ENCODE measurements at places on chromosomes 7 and 10.

DNA sequence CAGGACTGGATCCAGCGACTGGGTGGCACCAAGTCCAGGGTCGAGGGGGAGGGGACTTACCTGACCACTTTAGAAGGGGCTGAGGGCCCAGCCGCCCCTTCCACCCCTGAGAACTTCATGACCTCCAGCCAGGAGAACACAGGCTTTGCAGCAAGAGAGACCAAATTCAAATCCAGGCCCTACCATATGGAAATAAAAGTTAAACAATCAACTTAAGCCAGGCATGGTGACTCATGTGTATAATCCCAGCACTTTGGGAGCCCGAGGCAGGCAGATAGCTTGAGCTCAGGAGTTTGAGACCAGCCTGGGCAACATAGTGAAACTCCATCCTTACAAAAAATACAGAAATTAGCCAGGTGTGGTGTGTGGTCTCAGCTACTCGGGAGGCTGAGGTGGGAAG is 61.9 kb downstream of the COL13A1 start:
- DNase-seq = no peak

- no peak for DNase-seq
These were observed 151.3 kb downstream of the REEP3 start for GRCh38 chr10:63672491-63672890.

DNA sequence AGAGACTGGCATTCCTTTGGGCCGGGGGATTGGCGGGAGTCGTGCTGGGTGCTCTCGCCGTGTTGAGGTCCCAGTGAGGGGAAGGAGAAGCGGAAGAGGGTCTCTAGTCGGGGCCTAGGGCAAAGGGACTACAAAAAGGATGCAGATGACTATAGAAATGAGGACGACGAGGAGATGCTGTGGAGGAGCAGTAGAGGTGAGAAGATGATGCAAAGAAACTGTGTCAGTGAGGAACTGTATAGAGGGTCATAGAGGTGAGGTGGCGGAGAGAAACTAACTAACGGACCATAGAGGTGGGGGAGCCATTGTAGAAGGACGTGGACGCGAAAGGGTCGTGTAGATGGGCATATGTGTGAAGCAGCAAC is 324 bp downstream of the TWNK start:
- no peak for DNase-seq

GRCh38 chr7:154620141-154620755 is 382.7 kb downstream of the PAXIP1 start:
- DNase-seq = no peak

DNA sequence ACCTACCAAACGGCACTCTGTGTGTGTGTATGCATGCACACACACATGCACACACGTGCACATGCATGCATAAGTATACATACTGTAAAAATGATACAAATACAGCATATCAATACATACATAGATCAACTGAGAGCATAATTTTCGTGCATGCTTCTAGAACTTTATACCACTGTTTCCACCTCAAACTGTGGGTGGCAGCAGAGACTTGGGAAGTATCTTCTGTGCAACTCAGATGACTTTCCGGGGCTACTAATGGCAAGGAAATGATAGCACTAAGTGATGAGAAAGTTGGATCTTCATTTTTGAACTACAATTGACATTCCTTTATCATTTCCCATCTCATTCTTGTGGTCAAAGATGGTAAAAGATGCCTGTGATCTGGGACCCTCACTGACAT is 570.7 kb downstream of the REEP3 start:
- no peak for DNase-seq

- DNase-seq = no peak
These were observed 405.9 kb downstream of the ADRA2A start for GRCh38 chr10:111482621-111483216.

GRCh38 chr7:124761164-124761715 is 4.4 kb downstream of the GPR37 start:
- no peak for DNase-seq

DNA sequence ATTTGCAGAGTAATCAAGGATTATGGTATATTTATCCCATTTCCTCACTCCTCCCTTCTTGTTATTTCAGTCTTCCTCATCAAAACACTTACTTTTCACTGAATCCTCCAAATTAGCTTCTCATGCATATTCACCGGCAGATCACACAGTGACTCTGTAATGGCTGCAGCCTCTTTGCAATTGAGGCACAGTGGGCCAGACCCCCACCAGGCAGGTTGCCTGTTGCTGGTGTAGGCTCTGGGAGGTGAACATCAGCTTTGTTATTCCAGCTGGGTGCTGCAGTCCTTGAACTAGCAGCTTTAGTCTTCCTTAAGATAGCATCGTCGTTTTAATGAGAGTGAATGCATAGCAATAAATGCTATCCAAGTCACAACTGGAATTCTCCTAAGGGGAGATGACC is 449.3 kb downstream of the CNTNAP2 start:
- DNase-seq = no peak

GRCh38 chr10:43853369-43853768 is 204.7 kb upstream of the ZNF32 start:
- no peak for DNase-seq

GRCh38 chr7:149171892-149172533 is 23.3 kb upstream of the ZNF282 start:
- DNase-seq = no peak
